Tibial nerve (tissue), 4 donors: ENCODE measurements at places on chromosomes 1 and 21. TPM values are rescaled to one million over a fixed set of nuclear protein-coding genes. Genes with fewer than 3 reads are reported as not detected.

GRCh38 chr1:247077876-247078257, 744 bp downstream of the ZNF670 start:
- no peaks in the 10 kb centered on the region for H3K27me3 ChIP-seq
- peak overlapping the region; percentile 77 for H3K27ac ChIP-seq
- H3K4me3 ChIP-seq: peak overlapping the region; percentile 77
- H3K4me1 ChIP-seq: no peaks in the 10 kb centered on the region
- H3K36me3 ChIP-seq: peaks cover 11% of the 10 kb centered on the region
- DNase-seq: no peak

- H3K36me3 ChIP-seq: no peaks in the 10 kb centered on the region
- H3K4me3 ChIP-seq: no peak overlapping the region
- no peaks in the 10 kb centered on the region for H3K4me1 ChIP-seq
- no peak overlapping the region for H3K27ac ChIP-seq
- DNase-seq: no peak
- no peaks in the 10 kb centered on the region for H3K27me3 ChIP-seq
These were observed 39.9 kb downstream of the RTCA start for GRCh38 chr1:100305954-100306353.

GRCh38 chr1:82116105-82116504, 315.4 kb downstream of the ADGRL2 start:
- H3K36me3 ChIP-seq: no peaks in the 10 kb centered on the region
- no peak for DNase-seq
- no peaks in the 10 kb centered on the region for H3K27me3 ChIP-seq
- H3K27ac ChIP-seq: no peak overlapping the region

DNA sequence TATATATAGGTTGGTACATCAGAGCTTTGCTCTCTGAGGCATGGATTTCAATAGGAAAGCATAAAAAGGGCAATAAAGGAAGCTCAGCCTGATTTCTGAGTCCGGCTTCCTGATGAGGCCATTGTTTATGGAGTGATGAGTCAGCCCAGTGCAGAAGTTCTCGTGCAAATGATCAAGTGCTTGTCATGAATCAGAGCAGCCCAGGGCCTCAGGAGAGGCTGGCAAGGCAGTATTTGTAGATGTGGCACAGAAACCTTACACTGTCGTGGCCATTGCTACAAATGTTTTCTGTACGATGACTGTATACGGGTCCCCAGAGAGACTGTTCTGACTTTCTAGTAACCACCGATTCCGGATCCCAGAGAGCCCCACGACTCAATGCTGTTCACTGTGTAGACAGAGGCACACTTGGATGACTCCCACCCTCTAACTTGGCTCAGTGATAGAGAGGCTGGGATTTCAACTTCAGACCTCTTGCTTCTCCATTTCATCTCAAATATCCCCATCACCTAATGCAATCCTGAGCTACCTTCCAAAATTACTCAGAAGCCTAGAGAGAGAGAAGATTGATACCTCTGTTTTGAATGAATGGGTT, 26.8 kb downstream of the UMODL1 start:
- no peaks in the 10 kb centered on the region for H3K36me3 ChIP-seq
- no peak overlapping the region for H3K27ac ChIP-seq
- H3K27me3 ChIP-seq: peaks cover 9% of the 10 kb centered on the region
- peak; percentile 38 for DNase-seq

- H3K36me3 ChIP-seq: no peaks in the 10 kb centered on the region
- no peak for DNase-seq
- H3K4me1 ChIP-seq: no peaks in the 10 kb centered on the region
These were observed 30.7 kb downstream of the VASH2 start for GRCh38 chr1:212981025-212981495.

DNA sequence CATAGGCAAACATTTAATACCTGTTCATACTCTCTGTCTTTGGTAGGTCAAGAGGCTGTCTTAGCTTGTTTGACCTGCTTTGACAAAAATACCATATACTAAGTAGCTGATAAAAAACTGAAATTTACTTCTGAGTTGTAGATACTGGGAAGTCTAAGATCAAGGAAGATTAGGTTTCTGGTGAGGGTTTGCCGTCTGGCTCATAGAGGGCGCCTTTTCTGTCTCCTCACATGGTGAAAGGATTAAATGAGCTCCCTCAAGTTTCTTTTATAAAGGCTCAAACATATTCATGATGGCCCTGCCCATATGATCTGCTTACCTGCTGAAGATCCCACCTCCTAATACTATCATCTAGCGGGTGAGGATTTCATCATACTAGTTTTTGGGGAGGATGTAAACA, 1076.1 kb upstream of the NCAM2 start:
- no peaks in the 10 kb centered on the region for H3K4me1 ChIP-seq
- no peak overlapping the region for H3K4me3 ChIP-seq
- no peak for DNase-seq
- H3K27me3 ChIP-seq: no peaks in the 10 kb centered on the region

GRCh38 chr1:97603218-97603617, 317.6 kb downstream of the DPYD start:
- no peaks in the 10 kb centered on the region for H3K27me3 ChIP-seq
- H3K36me3 ChIP-seq: no peaks in the 10 kb centered on the region
- no peak overlapping the region for H3K27ac ChIP-seq
- H3K4me1 ChIP-seq: no peaks in the 10 kb centered on the region
- no peak overlapping the region for H3K4me3 ChIP-seq

GRCh38 chr1:22709891-22710700, 543 bp upstream of the EPHB2 start:
- H3K4me1 ChIP-seq: peaks cover 35% of the 10 kb centered on the region
- peak; percentile 43 for DNase-seq
- H3K27me3 ChIP-seq: peaks cover 7% of the 10 kb centered on the region
- H3K27ac ChIP-seq: peak overlapping the region; percentile 2
- H3K4me3 ChIP-seq: peak overlapping the region; percentile 42

GRCh38 chr1:208714323-208714722, 470.1 kb upstream of the PLXNA2 start:
- H3K36me3 ChIP-seq: no peaks in the 10 kb centered on the region
- DNase-seq: no peak
- no peak overlapping the region for H3K27ac ChIP-seq
- H3K4me3 ChIP-seq: no peak overlapping the region
- H3K27me3 ChIP-seq: no peaks in the 10 kb centered on the region

DNA sequence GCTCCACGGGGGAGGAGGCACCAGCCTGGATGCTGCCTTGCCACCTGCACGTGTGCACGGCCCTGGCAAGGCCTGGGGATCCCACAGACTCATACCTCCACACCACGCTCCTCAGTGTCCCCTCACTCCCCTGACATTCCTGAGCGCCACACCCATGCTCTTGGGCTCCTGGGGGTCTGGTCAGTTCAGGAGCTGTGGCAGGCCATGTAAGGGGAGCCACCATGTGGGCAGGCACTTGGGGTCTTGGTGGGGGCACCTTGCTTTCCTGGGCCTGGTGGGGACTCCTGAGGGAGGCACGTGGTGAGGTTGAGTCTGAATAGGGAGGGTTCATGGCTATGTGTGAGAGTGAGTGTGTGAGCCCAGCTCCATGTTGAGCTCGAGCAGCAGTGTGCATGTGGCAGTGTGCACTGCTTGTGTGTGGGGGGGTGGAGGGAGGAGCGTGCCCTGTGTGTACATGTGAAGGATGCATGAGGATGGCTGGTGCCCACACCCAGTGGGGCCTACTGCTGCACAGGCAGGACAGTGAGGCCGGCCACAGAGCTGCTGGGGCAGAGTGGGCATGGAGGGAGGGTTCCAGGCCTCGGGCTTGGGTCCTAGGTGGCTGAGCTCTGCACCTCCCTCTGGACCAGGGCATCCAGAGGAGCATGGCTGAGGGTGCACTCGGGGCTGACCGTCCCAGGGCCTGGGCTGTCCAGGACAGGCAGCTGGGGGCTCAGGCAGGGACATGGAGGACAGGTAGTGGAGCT, 1.6 kb downstream of the GJC2 start:
- H3K36me3 ChIP-seq: peaks cover 23% of the 10 kb centered on the region
- H3K27me3 ChIP-seq: no peaks in the 10 kb centered on the region
- H3K4me3 ChIP-seq: peak overlapping the region; percentile 19
- peak; percentile 12 for DNase-seq
- H3K27ac ChIP-seq: peak overlapping the region; percentile 77

DNA sequence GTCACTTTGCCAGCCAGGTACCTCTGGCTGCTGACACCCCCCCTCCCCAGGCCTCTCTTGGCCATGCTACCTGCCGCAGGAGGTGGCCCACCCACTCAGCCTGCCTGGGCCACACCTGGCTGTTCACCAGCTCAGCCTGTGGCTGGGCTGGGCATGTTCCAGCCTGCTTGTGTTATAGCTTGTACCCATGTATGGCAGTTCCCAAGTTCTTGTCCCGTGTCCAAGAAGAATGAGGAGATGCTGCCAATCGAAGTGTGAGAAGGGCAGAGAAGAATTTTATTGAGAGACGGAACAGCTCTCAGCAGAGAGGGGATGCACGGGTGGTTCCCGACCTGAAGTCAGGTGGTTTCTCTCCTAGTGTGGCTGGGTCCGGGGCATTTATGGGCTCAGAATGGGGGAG, 3.9 kb upstream of the MMEL1 start:
- DNase-seq: no peak
- H3K36me3 ChIP-seq: no peaks in the 10 kb centered on the region
- H3K4me3 ChIP-seq: no peak overlapping the region
- no peak overlapping the region for H3K27ac ChIP-seq

DNA sequence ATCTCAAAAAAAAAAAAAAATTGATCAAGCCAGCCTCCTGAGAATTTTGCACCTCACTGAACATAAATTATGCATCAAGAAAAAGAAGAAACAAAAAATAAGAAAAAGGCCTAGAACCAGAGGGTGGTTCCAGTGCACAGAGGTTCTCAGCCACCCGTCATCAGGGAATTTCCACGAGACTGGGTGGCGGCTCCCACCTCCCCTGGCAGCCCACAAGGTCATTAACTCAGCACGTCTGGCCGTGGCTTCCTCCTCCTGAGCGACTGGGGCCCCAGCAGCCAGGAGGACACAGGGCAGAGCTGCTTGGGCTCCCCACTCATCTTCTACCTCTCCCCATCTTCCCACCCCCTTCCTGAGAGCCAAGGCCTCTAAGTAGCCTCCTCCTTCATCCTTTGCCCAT, 15.7 kb upstream of the TMEM51 start:
- no peaks in the 10 kb centered on the region for H3K27me3 ChIP-seq
- H3K4me3 ChIP-seq: no peak overlapping the region
- no peak for DNase-seq

DNA sequence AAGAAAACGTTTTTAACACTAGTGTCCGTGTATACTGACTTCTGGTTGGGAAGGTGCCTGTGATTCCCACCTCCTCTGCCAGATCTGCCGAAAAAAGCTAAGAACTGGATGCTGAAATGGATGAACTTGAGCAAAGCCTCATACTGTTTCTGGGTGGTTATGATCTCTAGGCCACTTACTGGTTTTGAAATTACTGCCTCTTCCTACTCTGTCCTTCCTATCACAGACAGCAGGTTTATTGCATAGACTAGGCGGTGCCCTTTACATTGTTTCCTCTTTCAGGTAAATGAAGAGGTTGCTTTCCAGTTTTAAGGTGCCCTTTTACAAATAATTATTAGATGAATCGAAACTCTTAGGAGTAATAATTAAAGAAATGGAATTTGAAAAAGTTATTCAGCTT, 27.5 kb downstream of the PEX14 start:
- H3K4me3 ChIP-seq: no peak overlapping the region
- no peak overlapping the region for H3K27ac ChIP-seq
- no peaks in the 10 kb centered on the region for H3K27me3 ChIP-seq
- no peaks in the 10 kb centered on the region for H3K4me1 ChIP-seq
- no peak for DNase-seq

- H3K36me3 ChIP-seq: no peaks in the 10 kb centered on the region
- no peak overlapping the region for H3K4me3 ChIP-seq
- H3K27ac ChIP-seq: no peak overlapping the region
- no peak for DNase-seq
- H3K27me3 ChIP-seq: no peaks in the 10 kb centered on the region
These were observed 95.7 kb downstream of the DYRK1A start for GRCh38 chr21:37462087-37462861.

DNA sequence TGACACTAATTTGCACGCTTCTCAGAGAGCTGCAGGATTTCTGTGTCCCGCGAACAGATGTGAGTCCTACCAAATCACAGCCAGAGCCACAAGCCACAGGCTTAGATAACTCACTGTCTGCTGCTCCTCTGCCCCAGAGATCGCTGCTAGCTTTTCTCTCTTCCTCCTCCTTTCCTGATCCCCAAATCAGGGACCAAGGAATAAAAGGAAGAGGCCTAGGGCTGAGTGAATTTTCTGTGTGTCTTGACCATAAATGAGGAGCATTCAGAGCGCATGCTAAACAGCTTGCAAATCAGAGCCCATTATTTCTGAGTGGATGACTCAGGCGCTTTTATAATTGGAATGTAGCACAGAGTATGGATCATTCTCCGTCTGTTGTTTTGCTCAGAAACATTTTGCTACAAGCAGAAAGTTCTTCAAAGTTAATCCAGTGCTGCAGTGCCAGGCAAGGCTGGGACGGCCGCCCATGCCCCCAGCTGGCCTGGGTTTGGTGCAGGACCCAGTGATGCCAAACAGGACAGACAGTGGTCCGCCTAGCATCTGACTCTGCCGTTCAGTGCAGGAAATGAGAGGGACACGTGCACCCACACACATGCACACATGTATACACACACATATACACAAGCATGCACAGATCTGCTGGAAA, 38.2 kb downstream of the KCNAB2 start:
- peak overlapping the region; percentile 74 for H3K27ac ChIP-seq
- H3K27me3 ChIP-seq: no peaks in the 10 kb centered on the region
- H3K36me3 ChIP-seq: no peaks in the 10 kb centered on the region
- peaks cover 28% of the 10 kb centered on the region for H3K4me1 ChIP-seq

DNA sequence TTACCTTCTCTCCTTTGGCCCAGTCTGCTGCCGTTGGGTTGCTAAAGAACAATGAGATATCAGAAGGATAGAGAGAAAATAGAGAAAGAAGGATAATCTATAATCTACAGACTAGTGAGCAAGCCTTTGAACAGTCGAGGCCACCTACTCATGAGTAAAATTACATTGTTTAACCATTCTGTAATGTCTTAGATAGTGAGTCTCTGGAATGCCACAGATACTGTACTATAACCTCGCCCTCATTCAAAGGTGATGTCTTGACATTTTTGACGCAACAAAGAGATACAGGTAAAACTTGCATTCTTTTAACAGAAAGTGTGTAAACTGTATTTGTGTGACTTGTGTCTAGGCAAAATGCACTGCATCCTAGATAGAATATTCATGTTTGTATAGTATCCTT, 77.9 kb downstream of the LAMC1 start:
- peaks cover 41% of the 10 kb centered on the region for H3K4me1 ChIP-seq
- no peaks in the 10 kb centered on the region for H3K27me3 ChIP-seq
- no peak for DNase-seq
- no peaks in the 10 kb centered on the region for H3K36me3 ChIP-seq

DNA sequence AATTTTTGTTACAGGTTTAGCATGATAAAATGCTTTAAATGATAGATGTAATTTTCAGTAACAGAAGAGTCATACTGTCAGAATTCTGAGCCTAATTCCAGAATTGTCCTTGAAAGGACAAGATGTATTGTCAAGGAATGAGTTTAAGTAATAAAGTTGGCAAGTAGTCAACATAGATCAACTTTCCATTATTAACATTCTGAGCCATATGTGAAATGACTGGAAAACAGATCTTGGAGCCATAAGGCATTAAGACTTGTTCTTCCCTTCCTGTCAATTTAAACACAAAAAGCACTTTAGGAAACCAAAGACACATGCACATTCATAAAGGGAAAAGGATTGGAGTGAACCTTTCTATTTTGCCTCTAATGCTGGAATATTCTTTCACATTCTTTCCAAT, 107.0 kb downstream of the ODF2L start:
- no peaks in the 10 kb centered on the region for H3K4me1 ChIP-seq
- DNase-seq: no peak
- H3K4me3 ChIP-seq: no peak overlapping the region
- no peaks in the 10 kb centered on the region for H3K27me3 ChIP-seq
- no peak overlapping the region for H3K27ac ChIP-seq

GNAT2 gene
- not detected for total RNA-seq

ERRFI1 gene
- total RNA-seq: 117 TPM

ADAM30 gene
- total RNA-seq: not detected

RHD gene
- not detected for total RNA-seq

CELA3A gene
- total RNA-seq: 60.6 TPM

VSIG8 gene
- 0.20 TPM for total RNA-seq

RUNX1 gene
- total RNA-seq: 24.9 TPM

PLA2G2A gene
- 327 TPM for total RNA-seq
